A375 (cell line): ENCODE measurements at places on chromosomes 2 and 18. TPM values are rescaled to one million over a fixed set of nuclear protein-coding genes. Genes with fewer than 3 reads are reported as not detected.

The LIMS3 gene
- 0.11 TPM in 1 of 2 replicates, not detected in the other for total RNA-seq

The ONECUT2 gene
- 0.08 and 0.15 TPM in 2 replicates for total RNA-seq

The NEB gene
- total RNA-seq, result 0.40 and 1.1 TPM in 2 replicates

The CABYR gene
- total RNA-seq, result 4.1 and 4.5 TPM in 2 replicates

The OTX1 gene
- total RNA-seq, result 1.3 and 1.5 TPM in 2 replicates

The SPAST gene
- total RNA-seq, result 19.3 and 24.3 TPM in 2 replicates

The TMEM198 gene
- total RNA-seq, result 4.2 and 4.3 TPM in 2 replicates

The ATP6V1B1 gene
- total RNA-seq, result 0.41 and 2.1 TPM in 2 replicates

The C2orf76 gene
- 1.7 and 7.7 TPM in 2 replicates for total RNA-seq

The LYG1 gene
- total RNA-seq, result 0.15 and 0.45 TPM in 2 replicates

The SERPINB4 gene
- total RNA-seq, result not detected in 2 replicates
